Tibial artery (tissue), 4 donors: ENCODE measurements at places on chromosomes 11 and 22.

DNA sequence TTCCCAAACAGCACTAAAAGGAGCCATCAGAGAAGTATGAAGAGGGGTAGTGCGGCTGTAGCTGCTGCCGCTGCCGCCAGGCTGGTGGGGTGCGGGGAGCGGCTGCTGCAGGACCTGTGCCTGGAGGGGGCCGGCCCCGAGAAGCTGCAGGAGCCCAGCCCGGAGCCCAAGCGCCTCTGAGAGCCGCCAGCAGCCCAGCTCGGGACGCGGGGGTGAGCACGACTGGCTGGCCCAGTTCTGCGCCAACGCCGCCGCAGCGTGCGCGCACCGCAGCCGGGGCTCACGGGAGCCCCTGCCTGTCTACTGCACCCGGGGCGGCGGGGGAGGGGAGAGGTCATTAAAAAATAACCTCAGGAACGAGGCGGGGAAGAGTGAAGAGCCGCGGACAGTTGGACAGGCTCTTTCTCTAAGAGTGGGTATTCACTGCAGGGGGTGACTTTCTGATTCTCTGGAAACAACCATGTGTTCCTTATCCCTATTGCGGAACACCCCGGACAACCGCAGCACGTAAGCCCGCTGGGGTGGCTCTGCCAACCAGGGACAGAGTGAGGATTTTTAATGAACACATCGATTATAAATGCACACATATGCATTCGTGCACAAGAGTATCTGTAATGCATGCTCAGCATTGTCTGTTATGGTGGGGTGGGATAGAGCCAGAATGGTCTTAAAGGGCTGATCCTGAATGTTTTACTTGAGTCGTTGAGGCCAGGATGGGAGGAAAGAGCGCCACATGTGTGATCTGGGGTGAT is 453 bp downstream of the GAS2 start:
- peak overlapping the region; percentile 25 for H3K4me3 ChIP-seq
- no peaks in the 10 kb centered on the region for H3K36me3 ChIP-seq
- DNase-seq, result no peak
- H3K27me3 ChIP-seq, result peaks cover 15% of the 10 kb centered on the region
- peaks cover 11% of the 10 kb centered on the region for H3K4me1 ChIP-seq

- H3K36me3 ChIP-seq, result no peaks in the 10 kb centered on the region
- peaks cover 7% of the 10 kb centered on the region for H3K4me1 ChIP-seq
- H3K4me3 ChIP-seq, result no peak overlapping the region
- DNase-seq, result peak; percentile 48
- H3K27me3 ChIP-seq, result no peaks in the 10 kb centered on the region
These were observed 86.2 kb upstream of the LINC01488 start for GRCh38 chr11:69395287-69395686.

DNA sequence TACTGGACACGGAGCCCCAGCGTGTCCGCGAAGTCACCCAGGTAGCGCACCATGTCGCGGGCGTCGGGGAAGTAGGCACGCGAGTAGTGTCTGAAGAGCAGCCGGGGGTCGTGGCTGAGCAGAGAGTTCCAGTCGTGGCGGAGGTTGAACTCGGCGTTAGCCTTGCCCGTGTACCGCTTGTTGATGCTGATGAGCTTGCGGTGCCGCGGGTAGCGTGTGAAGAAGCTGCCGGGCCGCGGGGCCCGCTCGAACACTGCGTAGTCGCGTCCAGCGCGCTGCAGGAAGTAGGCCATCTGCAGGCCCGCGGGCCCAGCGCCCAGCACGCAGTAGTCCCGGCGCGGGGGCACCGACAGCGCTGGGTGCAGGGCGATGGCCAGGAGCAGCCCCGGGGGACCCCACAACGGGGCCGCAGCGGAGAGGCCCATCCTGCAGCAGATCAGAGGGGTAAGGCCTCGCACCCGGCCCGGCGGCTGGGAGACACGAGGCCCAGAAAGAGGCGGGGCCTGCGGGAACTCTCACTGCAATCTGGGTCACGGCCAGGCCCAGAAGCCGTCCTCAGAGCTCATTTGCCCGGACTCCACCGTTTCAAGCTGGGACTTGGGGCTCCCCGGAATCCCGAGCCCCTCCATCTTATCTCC is 723 bp downstream of the FOXRED2 start:
- H3K36me3 ChIP-seq, result peaks cover 2% of the 10 kb centered on the region
- H3K4me1 ChIP-seq, result peaks cover 13% of the 10 kb centered on the region
- H3K27me3 ChIP-seq, result no peaks in the 10 kb centered on the region
- peak overlapping the region; percentile 82 for H3K27ac ChIP-seq

- H3K4me1 ChIP-seq, result no peaks in the 10 kb centered on the region
- no peak overlapping the region for H3K27ac ChIP-seq
- H3K4me3 ChIP-seq, result no peak overlapping the region
- no peaks in the 10 kb centered on the region for H3K27me3 ChIP-seq
- no peak for DNase-seq
- no peaks in the 10 kb centered on the region for H3K36me3 ChIP-seq
These were observed 23.7 kb upstream of the FXYD6 start for GRCh38 chr11:117900121-117900648.

GRCh38 chr11:115054570-115055538 is 376.5 kb downstream of the NXPE2 start:
- H3K27ac ChIP-seq, result no peak overlapping the region
- no peaks in the 10 kb centered on the region for H3K4me1 ChIP-seq
- DNase-seq, result no peak
- no peaks in the 10 kb centered on the region for H3K27me3 ChIP-seq
- no peaks in the 10 kb centered on the region for H3K36me3 ChIP-seq

DNA sequence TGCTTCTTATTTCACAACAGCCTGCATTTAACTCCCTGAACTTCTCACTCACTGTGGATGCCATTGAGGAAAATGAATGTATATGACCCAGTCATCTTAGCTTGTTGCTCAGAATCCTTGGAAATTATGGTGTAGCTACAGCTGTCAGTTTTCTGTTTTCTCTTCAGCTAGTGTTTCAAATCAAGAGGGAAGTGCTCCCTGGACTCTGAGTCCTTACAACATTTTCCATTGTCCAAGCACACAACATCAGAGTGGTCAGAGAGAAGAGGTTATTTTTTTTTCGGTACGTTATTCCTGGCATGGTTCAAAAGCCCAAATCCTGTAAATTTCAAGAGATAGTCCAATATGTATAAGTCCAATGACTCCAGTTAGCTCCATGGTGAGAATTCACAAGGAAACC is 23.6 kb downstream of the MS4A6A start:
- H3K27ac ChIP-seq, result no peak overlapping the region
- no peaks in the 10 kb centered on the region for H3K36me3 ChIP-seq
- no peaks in the 10 kb centered on the region for H3K4me1 ChIP-seq
- H3K4me3 ChIP-seq, result no peak overlapping the region

DNA sequence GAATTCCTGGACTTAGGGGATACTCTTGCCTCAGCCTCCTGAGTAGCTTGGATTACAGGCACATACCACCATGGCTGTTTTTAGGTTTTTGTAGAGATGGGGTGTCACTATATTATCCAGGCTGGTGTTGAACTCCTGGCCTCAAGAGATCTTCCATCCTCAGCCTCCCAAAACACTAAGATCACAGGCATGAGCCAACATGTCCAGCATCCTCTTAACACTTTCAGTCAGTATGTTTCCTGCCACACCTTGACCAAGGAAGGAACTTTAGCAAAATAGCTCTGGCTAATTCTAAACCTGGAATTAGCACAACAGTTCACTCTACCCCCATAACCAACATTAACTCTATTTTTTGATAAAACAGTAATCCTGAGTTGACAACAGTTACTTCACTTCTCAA is 27.2 kb upstream of the DNAJB7 start:
- peaks cover 30% of the 10 kb centered on the region for H3K36me3 ChIP-seq
- H3K4me1 ChIP-seq, result no peaks in the 10 kb centered on the region
- H3K4me3 ChIP-seq, result no peak overlapping the region
- H3K27ac ChIP-seq, result no peak overlapping the region
- no peak for DNase-seq

GRCh38 chr22:19197997-19198865 is 19.7 kb upstream of the SLC25A1 start:
- peaks cover 30% of the 10 kb centered on the region for H3K36me3 ChIP-seq
- H3K4me1 ChIP-seq, result no peaks in the 10 kb centered on the region
- H3K27ac ChIP-seq, result no peak overlapping the region

GRCh38 chr11:46267930-46268329 is 9.5 kb upstream of the CREB3L1 start:
- H3K36me3 ChIP-seq, result no peaks in the 10 kb centered on the region
- H3K27me3 ChIP-seq, result peaks cover 2% of the 10 kb centered on the region
- DNase-seq, result no peak
- H3K27ac ChIP-seq, result no peak overlapping the region
- H3K4me3 ChIP-seq, result no peak overlapping the region

DNA sequence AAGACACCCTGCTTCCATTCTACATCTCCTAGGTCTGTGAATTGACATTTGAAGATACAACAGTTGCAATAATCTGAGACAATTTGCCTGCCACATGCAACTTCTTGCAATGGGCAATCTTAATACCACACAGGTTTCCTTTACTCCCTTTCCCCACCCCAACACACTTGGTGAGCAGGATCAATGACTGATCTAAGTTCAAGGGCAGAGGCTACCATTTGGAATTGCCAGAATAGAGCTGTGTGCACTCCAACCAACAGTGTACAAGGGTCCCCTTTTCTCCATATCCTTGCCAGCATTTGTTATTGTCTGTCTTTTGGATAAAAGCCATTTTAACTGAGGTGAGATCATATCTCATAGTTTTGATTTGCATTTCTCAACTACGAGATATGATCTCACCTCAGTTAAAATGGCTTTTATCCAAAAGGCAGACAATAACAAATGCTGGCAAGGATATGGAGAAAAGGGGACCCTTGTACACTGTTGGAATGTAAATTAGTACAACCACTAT is 2.9 kb upstream of the NNMT start:
- peaks cover 38% of the 10 kb centered on the region for H3K4me1 ChIP-seq
- no peaks in the 10 kb centered on the region for H3K27me3 ChIP-seq
- no peak overlapping the region for H3K4me3 ChIP-seq

- no peaks in the 10 kb centered on the region for H3K4me1 ChIP-seq
- no peak overlapping the region for H3K4me3 ChIP-seq
- H3K27ac ChIP-seq, result no peak overlapping the region
- DNase-seq, result no peak
These were observed 7.1 kb downstream of the SLC1A2 start for GRCh38 chr11:35412285-35412684.

- H3K27ac ChIP-seq, result no peak overlapping the region
- H3K36me3 ChIP-seq, result no peaks in the 10 kb centered on the region
- no peak for DNase-seq
These were observed 4.8 kb downstream of the POU2F3 start for GRCh38 chr11:120244476-120245365.

DNA sequence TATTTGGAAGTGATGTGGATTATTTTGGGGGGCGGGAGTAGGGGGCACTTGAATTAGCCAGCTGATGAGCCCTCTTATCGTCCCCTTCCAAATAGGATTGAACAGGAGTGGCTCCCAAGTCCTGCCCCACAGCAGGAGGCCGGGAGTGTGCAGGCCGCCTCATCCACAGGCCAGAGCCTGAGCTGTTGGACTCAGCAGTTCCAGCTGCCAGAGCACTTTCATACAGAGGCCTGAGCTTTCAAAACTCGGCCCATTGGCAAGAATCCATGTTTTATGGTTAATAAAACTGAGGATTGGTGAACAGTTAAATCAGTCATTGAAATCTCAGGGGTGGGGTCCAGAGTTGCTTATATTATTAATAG is 9.6 kb downstream of the FAM118A start:
- peaks cover 23% of the 10 kb centered on the region for H3K36me3 ChIP-seq
- DNase-seq, result no peak
- peaks cover 20% of the 10 kb centered on the region for H3K4me1 ChIP-seq
- H3K27me3 ChIP-seq, result no peaks in the 10 kb centered on the region
- H3K4me3 ChIP-seq, result no peak overlapping the region

DNA sequence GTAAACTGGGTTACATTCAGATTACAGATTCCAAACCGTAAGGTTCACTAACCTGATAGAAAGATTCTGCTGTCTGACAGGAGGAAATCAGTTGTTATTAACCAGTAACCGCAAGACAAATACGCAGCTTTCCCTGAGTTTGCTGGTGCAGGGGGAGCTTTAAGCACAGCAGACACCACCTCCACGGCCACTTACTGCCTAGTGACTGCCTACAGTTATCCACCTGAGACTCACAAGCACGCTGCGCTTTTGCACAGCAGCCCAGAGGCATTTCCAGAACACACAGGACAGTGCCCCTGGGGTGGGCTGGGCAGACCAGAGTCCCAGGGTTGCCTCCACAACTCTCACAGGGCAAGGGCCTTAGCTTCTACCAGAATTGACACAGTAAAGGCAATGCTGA is 90.9 kb downstream of the CTTN start:
- peaks cover 6% of the 10 kb centered on the region for H3K27me3 ChIP-seq
- no peak overlapping the region for H3K27ac ChIP-seq
- H3K4me3 ChIP-seq, result no peak overlapping the region
- no peaks in the 10 kb centered on the region for H3K4me1 ChIP-seq

GRCh38 chr11:99742501-99742900 is 721.8 kb downstream of the CNTN5 start:
- no peaks in the 10 kb centered on the region for H3K27me3 ChIP-seq
- no peak overlapping the region for H3K4me3 ChIP-seq
- H3K27ac ChIP-seq, result no peak overlapping the region
- H3K36me3 ChIP-seq, result no peaks in the 10 kb centered on the region
